NCI-H2107 (cell line): ENCODE measurements at places on chromosomes 7 and 10.

DNA sequence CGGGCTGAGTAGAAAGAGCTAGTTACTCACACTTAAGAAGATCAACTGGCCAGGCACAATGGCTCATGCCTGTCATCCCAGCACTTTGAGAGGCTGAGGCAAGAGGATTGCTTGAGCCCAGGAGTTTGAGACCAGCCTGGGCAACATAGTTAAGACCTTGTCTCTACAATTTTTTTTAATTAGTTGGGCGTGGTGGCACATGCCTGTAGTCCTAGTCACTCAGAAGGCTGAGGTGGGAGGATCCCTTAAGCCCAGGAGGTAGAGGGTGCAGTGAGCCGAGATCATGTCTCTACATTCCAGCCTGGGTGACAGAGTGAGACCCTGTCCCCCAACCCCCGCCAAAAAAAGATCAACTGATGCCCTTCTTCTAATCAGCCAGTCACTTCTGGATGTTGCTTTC is 74.6 kb upstream of the ATP6V0A4 start:
- DNase-seq, result no peak

DNA sequence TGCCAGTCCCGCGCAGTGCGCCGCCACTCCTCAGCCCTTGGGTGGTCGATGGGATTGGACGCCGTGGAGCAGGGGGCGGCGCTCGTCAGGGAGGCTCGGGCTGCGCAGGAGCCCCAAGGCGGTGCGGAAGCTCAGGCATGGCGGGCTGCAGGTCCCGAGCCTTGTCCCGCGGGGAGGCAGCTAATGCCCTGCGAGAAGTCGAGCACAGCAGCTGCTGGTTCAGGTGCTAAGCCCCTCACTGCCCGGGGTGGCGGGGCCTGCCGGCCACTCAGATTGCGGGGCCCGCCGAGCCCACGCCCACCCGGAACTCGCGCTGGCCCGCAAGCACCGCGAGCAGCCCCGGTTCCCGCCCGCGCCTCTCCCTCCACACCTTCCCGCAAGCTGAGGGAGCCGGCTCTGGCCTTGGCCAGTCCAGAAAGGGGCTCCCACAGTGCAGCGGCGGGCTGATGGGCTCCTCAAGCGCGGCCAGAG is 14.4 kb upstream of the WASL start:
- no peak for DNase-seq

- DNase-seq, result no peak
These were observed 115.2 kb downstream of the PDE1C start for GRCh38 chr7:31955021-31955420.

DNA sequence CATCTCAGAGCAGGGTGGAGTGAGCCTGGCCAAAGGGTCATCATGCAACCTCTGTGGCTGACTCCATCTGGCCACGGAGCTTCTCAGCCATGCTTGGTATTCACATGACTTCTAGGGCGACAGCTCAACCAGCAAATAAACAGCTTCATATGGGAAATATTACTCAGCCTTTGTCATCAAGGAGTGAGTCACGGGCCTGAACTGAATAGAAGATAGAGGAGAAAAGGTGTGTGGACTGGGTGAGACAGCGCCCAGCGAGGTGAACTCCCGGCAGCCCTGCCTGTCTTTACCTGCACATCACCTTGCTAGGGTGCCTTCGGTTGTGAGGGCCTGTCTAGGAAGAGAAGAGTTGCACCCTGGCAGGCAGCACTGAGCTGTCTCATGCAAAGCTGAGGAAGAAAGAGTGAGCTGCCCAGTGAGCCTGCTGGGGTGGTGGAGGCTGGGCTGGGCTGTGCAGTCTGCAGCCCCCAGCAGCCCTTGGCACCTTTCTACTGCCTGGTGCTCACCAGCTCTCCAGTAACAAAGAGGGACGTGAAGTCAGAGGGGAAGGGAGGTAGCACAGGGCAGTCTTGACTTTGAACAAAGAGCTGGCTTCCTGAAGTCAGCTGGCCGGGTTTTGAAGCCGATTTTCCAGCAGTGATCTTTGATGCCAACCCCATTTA is 114.2 kb downstream of the EGFR start:
- DNase-seq, result no peak

DNA sequence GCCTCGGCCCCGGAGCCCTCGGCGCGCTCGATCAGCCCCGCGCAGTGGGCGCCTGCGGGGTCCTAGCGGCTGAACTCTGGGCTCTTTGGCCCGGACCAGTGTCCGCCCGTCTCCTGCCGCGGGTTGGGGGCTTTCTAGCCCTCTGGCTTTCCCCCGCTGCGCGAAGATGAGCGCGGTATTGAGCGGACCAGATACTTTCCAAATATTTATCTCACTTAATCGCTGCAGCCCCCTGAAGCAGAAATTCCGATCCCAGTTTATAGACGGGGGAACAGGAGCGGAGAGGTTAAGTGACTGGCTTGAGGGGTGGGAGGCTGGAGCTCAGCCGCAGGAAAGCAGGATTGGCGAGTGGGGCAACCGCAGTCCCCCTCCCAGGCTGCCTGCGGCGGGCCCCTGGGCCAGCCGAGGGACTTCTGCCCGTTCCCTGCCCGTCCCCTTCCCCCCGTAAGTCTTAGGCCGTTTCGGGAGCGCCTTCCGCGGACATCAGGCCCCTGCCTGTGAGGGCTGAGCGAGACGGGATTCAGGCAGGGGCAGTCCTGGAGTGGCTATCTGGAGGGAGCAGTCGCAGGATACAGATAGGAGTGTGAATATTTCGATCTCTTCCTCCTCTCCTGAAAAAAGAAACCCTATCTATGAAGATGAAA is 565 bp downstream of the STRIP2 start:
- DNase-seq, result no peak

DNA sequence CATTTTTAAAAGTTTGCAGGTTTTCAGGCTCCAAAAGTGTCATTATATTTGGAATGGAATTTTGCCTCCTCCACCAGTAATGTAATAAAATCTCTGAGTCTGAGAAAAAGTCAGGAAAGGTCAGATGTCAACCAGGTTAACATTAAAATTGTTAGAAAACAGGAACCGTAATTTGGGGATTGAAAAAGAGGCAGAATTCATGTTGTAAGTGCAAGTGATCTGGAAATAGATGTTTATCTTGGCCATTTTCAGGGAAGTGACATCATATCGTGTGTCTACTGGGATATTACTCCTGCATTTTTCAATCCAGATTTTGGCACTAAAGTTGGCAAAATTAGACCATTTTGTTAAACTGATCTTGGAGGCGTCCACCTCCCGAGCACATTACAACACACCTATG is 428.5 kb upstream of the MGMT start:
- no peak for DNase-seq

DNA sequence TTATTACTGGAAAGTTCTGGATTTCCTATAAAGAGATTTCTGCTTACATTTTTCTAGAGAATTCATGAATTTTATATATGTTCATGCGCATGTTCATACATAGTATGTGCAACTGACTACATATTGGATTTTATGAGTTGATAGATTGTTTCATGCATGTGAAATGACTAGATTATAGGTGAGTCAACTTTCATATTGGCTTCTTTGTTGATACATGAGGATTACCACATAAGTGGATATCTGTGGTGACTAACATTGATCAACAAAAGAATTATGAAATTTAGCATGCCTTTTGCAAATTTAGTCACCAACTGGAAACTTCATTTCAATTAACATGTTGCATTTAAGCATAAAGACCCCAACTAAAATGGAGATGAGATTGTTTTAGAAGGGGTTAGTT is 99.0 kb downstream of the GNAT3 start:
- DNase-seq, result no peak

DNA sequence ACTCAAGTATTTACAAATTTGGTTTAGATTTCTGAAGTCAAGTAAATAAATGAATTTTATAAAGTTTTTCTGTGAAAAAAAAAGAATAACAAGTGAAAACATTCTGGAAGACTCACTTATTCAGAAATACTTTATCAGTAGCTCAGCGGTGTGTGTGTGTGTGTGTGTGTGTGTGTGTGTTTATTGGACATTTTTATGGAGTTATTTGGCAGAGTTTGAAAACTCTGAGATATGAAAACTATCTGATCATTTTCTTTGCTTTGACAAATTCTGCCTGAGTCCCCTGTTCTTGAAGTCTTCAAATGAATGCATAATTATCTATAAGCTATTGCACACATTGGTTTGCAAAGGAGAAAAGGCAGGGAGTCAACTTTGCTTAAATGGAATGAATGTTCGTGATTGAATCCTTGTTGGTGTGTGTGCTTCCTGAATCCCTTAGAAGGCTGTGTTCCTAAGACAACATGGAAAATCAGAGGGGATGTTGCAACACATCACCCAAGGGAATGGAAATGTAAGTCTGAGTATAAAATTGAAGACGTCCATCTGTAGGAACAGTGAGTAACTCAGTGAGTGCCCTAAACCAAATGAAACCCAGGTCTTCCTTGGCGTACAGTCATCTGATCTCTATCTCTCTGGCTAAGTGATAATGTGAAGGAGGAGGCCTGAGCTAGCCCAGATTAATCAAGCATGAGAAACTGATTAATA is 160.9 kb downstream of the REEP3 start:
- DNase-seq, result no peak

- no peak for DNase-seq
These were observed 427.1 kb downstream of the GPAM start for GRCh38 chr10:111756217-111757061.

- DNase-seq, result no peak
These were observed 18.4 kb downstream of the IFT22 start for GRCh38 chr7:101303102-101303701.

DNA sequence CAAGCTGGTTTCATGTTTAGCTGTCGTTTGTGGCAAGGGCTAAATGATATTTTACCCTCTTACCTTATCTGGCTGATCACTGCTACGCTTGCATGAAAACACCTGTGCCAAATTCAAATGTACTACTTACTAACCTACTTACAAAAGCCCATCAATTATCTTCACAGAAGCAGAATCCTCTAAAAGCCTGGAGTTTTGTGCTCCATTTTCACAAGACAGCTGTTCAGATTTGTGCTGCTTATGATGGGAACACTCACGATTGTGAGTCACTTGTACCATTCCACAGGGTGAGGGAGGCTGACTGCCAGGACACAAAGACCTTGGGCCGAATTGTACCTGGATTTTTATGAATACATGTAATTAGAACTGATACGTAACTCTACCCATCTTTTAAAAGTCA is 245.0 kb upstream of the NPY start:
- DNase-seq, result no peak

- DNase-seq, result no peak
These were observed 11.5 kb downstream of the ARL3 start for GRCh38 chr10:102702742-102703141.

DNA sequence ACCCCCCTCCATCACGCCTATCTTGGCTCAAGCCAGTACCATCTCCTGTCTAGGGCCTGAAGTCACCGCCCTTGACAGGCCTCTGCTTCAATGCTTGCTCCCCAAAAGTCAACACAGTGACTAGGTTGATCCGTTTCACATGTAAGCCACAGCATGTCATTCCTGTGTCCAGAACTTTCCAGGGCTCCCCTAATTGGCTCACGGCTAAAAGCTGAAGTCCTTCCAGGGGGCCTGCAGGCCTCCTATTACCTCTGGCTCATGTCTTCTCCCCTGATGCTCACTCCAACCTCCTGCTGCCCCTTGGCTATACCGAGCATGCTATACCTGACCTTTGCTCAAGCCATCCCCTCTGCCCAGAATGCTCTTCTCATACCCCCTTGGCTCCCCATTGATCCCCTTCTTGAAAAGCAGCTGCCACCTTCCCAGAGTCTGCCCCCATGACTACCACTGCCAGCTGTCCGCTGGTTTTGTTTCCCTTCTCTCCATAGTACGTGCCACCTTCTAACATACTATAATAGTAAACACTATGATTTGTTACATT is 39.1 kb downstream of the CPXM2 start:
- DNase-seq, result no peak

GRCh38 chr10:13392701-13393100 is 44.6 kb upstream of the SEPHS1 start:
- no peak for DNase-seq
